ENCODE measurements at places on chromosomes 13 and 19. TPM values are rescaled to one million over a fixed set of nuclear protein-coding genes. Genes with fewer than 3 reads are reported as not detected.

The ZNF350 gene
- total RNA-seq = 16.0 TPM

- DNase-seq = no peak
Observed at GRCh38 chr19:36225219-36225892, 10.4 kb downstream of the ZNF146 start.

DNA sequence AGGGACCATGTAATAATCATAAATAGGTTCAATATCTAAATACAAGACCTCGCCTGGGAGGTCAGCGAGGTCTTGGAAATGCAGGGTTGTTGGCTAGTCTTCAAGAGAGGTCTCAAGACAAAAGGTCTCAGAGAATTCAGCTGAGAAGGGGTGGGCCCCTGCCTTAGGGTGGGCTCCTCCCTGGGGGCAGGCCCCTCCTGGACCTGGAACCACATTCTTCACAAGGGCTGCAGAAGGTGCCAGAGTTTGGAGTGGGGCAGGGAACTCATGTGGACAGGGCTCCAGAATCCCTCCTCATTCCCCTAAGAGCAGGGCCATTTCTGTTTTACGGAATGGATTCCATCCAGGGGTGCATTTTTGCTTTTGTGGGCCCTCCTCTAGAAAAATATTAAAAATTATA is 10.2 kb downstream of the CEACAM18 start:
- no peak for DNase-seq

- DNase-seq = no peak
Observed at GRCh38 chr13:93984876-93985275, 494.6 kb downstream of the DCT start.

DNA sequence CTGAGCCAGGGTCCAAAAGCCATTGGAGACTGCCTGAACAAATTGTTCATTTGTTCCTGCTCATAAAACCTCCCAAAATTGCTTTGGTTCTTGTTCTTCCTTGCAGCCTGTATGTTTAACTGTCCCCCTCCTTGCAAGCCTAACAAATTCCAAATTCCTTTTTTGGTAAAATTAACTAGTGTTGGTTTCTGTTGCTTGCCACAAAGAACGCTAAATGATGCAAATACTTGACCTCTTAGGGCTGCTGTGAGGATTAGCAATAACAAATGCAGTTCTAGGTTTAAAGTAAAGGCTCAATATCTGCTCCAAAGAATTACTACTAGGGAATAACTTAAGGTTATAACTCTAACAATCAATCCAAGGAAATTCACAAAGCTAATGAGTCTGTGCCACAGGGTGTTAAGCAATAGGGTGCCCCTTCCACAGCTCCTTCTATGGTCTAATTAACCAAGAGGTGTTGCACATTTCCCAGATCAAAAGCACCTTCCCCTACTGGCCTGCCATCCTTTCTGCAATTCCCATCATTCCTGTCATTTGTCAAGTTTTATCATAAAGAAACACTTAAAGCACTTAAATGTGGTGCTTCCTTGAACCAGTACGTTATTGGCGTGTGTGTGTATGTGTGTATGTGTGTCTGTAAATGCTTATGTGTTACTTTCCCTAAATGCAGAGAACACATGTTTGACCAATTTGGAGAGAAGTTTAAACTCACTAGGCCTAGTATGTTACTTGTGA is 110.2 kb downstream of the RAP2A start:
- no peak for DNase-seq

All from sciatic nerve (tissue), 2 donors.